ENCODE measurements at places on chromosomes 2 and 18.

DNA sequence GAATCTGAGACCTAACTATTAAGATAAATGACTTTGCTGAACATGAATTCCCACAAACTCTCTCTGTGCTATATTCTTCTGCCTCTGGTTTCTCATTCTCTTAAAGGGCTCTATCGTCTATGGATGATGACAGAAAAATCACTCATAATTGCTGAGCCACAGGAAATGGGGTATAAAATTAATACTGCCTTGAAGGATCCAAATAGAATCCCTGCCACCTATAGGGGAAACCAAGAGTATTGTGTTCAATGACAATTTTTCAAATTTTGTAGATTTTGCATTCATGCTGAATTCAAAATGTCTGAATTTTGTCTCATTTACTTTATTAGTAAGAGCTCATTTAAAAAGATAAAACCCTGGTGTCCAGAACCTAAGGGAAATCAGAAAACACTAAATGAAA is 235.8 kb downstream of the RBM43 start:
- no peak for DNase-seq

DNA sequence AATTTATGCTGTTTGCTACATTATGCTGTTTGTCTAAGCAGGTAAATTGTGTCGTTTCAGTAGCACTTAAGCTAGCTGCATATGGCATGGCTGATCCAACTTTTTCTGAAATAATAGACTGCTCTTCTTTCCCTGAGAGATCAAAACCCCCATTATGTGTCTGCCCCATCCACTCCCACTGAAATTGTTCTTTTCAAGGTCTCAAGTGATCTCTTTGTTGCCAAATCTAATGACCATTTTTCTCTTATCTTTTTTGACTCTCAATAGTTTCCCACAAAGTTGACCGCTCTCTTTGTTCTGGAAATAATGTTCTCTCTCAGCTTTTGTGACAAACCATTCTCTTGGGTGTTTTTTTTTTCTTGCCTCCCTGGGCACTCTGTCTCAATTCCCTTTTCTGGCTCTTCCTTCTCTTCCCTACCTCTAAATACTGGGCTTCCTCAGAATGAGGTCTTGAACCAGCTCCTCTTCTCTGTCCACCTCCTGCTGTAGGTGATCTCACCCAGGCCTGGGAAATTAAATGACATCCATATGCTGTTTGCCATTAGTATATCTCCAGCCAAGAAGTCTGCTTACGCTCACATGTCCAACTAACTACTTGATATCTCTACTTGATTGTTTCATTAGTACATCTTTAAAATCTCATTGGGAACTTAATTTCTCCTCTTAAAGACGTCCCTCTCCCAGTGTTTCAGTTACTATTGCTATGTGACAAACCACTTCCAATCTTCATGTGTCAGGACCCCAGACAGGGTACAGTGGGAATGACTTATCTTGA is 107.3 kb upstream of the TLK1 start:
- no peak for DNase-seq

- DNase-seq, result no peak
Observed at GRCh38 chr2:206071807-206072206, 14.2 kb downstream of the INO80D start.

- DNase-seq, result no peak
Observed at GRCh38 chr2:73489053-73489452, 103.4 kb downstream of the ALMS1 start.

DNA sequence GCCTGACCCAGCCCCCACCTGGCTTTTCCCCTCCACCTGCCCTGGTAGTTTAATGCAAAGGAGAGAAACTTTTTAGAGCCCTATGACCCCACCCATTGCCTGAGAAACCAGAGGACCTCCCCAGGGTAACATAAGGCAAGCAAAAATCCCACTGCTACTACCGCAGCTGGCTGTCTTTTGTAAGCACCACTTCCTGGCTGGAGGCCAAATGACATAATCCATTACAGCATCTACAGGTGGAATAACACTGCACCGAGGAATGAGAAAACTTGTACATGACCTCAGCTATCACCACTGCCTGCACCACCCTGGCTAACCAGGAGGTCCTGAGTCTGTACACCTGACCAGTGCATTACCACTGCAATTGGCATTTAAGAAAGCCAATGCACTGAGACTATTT is 149.6 kb upstream of the GALNT5 start:
- no peak for DNase-seq

DNA sequence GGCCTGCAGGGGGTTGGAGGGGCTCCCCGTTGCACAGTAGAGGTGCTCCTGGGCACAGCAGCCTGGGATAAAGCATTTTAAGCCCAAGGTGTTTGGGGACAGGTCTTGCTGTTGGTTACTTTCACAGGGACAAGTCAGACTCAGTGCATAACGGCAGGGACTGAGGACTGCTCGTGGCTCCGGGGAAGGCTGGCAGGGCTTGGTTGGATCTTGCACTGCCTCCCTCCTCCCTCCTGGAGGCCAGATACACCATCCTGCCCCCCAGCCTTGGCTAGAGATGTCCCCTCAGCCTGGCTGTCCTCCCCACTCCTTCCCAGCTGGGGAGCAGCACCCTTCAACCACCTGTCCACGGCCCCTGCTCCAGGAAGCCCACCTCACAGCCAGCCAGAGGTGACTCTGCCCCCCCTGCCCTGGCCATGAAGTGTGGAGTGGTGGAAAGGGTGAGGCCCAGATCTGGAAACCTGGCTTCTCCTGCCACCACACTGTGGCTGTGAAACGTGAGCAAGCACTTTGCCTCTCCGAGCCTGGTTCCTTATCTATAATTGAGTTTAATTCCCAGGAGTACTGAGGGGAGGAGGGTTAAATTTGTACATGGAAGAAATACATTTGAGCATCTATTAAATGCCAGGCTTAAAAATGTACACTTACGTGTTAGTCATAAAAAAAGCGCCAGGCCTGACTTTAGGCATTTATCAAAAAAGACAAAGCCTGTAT is 67.1 kb upstream of the TAF1B start:
- peak; percentile 69 for DNase-seq

- no peak for DNase-seq
Observed at GRCh38 chr2:140354544-140354943, 1574.4 kb upstream of the NXPH2 start.

DNA sequence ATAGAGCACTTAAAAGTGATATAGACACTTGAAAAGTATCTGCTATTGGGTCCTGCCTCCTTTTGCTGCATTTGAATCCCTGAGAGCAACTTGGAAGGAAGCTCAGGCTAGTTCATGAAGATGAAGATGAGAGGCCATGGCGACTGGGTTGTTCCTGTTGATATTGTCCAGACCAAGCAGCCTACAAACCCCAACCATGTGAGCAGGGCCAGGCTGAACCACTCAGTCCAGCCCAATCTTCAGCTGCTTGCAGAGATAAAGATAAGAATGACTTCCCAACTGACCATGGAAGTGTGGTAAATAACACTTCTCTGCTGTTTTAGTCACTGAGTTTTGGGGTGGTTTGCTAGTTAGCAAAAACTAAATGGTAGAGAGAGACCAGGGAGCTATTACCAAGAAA is 417.6 kb downstream of the SOX11 start:
- DNase-seq, result peak; percentile 77
